ENCODE measurements at places on chromosomes 7 and 10.

DNA sequence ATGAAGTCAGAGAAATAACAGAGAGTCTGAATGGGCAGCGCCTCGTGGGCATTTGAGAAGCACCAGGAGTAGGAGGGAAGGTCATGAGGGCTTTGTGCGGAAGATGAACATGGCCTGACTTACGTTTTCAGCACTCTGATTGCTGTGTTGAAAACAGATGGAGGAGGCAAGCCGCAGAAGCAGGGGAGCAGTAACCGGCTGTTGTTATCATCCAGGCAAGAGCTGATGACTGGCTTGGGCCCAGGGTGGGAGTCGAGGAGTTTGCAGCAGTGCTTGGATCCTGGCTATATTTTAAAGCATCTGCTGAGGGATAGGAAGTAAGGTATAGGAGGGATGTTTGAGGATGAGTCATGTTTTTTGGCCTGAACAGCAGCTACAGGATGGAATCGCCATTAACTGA, 12.7 kb upstream of the PDLIM1 start:
- DNase-seq = no peak

DNA sequence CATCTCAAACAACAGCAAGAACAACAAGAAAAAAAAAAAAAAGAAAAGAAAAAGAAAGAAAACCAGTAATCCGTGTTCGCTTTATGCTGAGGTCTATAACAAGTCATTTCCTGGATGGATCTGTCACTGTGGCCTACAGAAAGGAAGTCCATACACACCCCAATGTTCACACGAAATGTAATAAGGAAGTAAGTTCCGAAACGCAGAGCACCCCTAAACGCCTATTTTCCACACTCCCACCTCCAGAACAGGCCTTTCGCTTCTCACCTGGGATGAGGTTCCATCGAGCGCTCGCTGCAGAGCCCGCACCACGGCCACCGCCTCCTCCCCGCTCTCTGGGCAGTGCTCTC, 735 bp downstream of the ZNF394 start:
- no peak for DNase-seq

DNA sequence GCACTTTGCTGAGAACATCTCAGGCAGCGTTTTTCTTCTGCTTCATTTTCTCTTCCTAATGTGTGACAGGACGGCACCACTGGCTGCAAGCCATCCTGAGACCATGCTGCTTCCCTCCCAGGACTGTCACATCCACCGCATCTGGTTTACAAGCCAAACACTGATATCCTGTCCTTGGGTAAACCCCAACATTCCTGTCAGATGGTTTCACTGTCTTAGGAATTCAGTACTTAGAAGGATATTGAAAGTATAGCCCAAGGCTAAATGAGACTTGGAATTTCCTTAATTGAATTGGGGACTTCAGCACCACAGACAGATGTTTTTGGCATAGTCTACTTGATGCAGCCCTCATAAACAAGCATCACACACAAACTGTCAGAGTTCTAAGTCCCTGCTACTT, 74.2 kb upstream of the PLXNA4 start:
- no peak for DNase-seq

- DNase-seq = no peak
These were observed 142.1 kb downstream of the NEURL1 start for GRCh38 chr10:103635580-103635979.

GRCh38 chr7:27697861-27698430, 35.3 kb upstream of the HIBADH start:
- no peak for DNase-seq

DNA sequence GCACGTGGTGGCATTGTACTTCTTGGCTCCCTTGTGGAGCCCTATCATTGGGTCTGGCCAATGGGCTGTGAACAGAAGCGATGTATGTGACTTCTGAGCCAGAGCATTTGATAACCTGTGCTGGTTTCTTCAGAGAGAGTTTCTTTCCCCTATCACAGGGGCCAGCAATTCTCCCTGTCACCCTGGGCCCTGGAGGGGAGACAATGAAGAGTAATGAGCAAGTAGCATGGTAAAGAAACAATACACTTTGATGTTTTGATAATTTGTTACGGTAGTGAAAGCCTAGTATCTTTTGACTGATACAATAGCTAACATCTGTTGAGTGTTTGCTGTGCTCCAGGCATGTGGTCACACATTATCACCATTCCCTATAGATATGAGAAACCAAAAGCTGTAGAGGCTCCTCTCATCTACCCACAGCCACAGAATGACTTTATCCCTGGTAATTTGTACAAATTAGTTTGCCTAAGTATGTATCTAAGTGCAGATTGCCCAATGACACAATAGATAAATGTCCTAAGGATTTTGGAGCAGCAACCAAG, 113.4 kb upstream of the SVIL start:
- DNase-seq = no peak

DNA sequence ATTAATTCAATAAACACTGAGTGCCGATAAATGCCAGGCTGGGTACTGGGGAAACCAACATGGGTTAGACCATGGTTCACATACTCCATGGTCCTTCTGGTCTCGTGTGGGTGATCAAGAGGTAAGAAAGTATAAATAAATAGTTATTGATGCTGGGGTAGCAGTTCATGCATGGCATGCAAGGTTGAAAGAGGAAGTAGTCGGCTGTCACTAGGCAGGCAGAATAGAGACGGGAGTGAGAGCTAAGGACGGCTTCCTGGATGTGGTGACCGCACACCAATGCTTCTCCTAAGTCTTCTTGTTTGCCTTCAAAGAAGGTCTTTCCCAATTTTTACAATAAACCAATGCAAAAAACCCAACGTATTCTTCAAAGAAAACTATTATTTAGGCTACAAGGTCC, 208.6 kb downstream of the ADAM12 start:
- no peak for DNase-seq

- no peak for DNase-seq
These were observed 110.8 kb downstream of the PDGFA start for GRCh38 chr7:408751-409311.

DNA sequence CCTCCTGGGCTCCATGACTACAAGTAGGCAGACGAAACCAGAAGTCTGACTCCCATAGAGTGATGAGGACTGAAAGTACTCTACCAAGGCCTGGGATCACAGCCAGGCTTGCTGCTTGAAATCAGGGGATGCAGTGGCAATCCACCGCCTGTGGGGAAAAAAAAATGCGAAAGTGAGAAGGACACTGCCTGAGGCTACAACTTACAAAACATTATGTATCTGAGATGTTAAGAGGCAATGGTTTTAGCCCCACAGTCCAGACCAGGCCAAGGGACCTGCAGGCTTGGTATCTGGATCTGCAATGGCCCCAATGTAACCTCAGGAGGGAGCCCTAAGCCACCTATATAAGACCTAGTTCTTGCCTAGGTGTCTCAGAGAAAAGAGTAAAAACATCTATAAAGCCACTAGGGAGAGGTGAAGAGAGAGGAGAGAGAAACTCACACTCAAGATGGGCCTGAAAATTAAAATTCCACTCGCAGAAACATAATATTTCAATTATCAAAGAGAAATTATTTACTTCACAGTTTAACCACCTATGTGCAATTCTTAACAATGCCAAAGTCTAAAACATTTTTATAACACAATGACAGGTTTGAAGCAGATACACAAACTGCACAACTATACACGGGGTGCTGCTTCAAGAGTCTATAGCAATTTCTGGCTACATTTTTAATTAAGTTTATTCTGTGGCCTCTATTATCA, 13.9 kb downstream of the DNAJC1 start:
- DNase-seq = peak; percentile 15

GRCh38 chr10:93437946-93438612, 44.1 kb downstream of the MYOF start:
- DNase-seq = no peak

DNA sequence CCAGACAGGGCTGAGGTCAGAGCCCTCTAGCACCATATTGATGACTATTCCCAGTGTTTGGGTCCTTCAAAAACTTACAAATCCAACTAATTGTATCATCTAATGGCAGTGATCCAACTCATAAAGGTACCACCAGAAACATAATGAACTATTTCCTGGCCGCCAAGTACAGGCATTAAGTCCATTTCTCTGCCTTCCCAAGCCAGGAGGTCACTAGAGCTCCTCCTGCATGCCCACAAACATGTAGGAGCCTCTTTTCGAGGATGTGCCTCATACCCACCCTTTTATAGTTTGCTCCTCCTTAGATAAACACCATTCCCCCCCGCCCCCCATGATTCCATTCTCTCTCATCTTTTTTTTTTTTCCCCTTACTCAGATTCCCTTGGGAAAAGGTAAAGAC, 91.3 kb downstream of the CHN2 start:
- DNase-seq = no peak

DNA sequence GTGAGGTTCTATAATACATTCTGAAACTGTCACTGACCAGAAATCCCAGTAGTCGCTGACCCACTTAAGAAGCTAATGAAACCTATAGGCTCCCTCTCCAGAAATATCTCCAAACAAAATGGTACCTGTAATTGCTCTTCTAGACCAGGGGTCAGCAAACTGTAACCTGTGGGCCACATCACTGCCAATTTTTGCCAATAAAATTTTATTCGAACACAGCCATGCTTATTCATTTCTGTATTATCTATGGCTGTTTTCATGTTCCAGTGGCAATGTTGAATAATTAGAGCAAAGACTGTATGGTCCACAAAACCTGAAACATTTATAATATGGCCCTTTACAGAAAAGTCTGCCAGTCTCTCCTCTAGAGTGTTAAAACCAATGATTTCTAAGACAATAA, 37.2 kb upstream of the SVIL start:
- DNase-seq = no peak

DNA sequence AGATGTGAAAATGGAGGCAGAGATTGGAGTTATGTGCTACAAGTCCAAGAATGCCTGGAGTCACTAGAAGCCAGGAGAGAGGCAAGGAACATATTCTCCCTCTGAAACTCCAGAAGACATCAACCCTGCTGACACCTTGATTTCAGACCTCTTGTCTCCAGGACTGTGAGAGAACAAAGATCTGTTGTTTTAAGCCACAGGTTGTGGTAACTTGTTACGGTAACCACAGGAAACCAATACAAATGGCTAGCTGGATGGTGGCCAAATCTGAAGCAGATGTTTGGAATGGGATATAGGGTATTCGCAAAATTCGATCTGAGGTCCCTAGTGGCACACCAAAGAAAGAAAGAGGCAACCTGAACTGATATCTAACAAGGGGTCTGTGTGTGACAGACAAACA, 129.0 kb downstream of the HERPUD2 start:
- DNase-seq = no peak

DNA sequence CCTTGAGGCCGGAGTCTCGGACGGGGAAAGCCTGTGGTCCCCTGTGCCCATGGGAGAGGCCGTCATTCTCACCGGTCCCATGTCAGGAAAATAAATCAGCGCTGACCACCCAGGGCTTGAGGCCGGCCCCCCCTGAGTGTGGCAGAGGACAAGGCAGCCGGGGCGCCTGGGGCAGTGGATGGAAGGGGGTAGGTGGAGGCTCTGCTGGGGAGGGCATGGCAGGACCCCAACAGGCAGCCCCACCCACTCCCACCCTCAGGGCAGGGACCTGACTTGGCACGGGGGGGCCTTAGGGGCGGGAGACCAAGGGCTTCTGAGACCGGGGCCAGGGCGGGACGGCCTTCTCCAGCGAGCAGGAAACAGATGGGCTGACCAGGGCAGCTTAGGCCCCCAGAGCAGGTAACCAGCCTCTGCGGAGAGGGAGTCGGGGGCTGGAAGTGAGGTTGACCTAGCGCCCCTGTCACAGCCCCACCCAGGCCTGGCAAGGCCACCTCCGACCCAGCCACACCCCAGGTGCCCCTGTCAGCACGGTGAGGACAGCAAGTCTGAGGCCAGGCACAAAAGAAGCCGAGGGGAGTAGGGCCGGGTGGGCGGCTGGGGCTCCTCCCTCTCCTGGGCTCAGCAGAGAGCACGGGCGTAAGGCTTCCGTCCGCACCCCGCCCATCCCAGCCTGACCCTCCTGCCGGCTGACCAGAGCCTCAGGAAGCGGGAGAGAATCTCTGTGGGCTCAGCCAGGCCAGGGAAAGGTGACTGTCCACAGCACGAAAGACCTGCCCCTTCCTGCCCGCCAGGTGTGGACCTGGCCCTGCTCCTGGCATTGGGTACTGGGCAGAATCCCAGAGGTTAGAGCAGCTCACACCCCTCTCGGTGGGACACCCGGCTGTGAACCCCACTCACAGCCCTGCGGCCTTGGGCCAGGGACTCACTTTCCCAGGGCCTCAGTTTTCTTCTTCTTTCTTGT, 87.4 kb downstream of the FOXL3 start:
- DNase-seq = no peak

DNA sequence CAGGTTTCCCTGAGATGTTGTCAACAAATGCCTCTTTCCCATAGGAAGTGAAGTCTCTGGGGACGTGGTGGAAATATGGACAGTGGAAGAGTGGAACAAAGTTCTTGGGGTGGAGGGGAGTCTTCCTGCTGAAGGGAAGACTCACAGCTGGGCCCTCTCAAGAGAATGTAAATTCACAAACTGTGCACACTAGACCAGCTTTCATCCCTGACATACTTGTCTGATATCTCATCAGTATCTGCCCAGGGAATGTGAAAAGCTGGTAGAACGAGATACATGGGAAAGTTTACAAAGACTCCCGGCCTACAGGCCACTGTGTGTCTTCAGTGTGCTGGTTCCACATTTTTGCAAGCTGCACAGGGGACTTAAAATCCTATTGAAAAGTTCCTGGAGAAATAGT, 16.7 kb upstream of the CCDC3 start:
- DNase-seq = no peak

DNA sequence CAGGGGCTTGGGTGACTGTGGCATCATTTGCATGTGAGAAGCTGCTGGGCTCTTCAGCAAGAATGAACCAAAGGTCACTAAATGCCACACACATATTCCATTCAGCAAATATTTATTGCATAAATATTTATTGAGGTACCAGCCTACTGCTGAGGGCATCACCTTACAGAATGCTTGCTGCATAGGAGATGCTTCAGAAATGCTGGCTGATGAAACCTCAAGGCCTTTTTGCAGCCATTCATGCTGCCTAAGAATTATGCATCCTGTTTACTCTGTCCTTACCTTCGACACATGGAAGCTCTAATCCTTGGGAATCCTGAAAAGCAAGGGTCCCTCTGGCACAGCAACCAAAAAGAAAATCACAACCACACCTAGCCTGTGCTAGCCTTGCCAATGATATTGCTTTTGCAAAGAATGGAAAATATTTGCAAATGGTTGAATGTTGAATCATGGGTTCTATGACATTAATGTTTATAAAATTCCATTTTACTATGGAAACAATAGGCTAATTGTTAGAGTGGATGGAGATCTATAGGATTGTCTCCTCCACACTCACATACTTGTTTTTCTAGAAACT, 79.6 kb downstream of the PCGF5 start:
- DNase-seq = no peak

DNA sequence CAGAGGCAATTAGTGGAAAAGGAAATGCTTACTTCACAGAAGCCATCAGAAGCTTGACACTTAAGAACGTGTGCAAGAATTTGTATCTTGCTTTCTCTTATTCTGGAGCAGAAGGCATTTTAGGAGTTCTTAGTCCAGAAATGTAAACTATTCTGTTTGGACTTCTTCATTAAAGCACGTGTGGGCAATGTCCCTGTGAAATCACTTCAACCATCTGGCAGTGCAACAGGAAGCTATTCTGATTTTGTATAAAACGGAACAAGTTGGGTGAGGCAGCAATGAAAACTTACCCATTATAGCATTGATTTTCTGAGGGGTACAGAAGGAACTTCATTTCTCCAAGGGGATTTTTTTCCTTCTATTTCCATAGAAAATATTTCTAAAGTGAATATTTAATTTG, 21.3 kb upstream of the ARHGAP21 start:
- DNase-seq = no peak
